Activated CD8-positive, alpha-beta memory T cell treated with anti-CD3 and anti-CD28 coated beads for 1 hour (primary cell): ENCODE measurements at places on chromosomes 7 and 10.

DNA sequence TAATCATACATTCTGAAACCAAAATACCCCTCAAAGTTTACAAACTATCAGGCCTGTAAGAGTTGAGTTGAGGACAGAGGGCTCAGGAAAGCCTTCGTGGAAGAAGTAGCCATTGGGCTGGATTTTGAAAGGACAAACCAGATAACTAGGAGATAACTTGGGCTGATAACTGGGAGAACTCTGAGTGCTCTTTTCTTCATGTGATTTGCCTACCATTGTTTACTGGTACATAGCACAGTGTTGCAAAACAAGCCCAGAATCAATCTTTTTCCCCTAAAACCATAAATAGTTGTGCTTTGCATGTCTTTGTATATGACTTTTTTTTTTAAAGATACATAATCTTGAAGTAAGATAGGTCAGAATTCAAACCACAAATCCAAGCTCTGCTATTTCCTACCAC, 106.7 kb upstream of the ITGB1 start:
- DNase-seq, result no peak

GRCh38 chr7:133477791-133478190, 224.9 kb downstream of the EXOC4 start:
- DNase-seq, result no peak

- no peak for DNase-seq
Measured at GRCh38 chr10:49272251-49273081, 26.5 kb upstream of the C10orf71 start.

- DNase-seq, result no peak
Measured at GRCh38 chr10:50648089-50648934, 24.6 kb upstream of the SGMS1 start.

GRCh38 chr7:101094791-101095375, 9.6 kb downstream of the TRIM56 start:
- DNase-seq, result no peak
